ENCODE measurements at places on chromosomes 6 and 20. TPM values are rescaled to one million over a fixed set of nuclear protein-coding genes. Genes with fewer than 3 reads are reported as not detected.

FAM83C gene
- total RNA-seq, result under 0.01 TPM

NSFL1C gene
- 22.0 TPM for total RNA-seq

HLA-DRB1 gene
- total RNA-seq, result 3.7 TPM

SRSF6 gene
- total RNA-seq, result 96.2 TPM
